ENCODE measurements at places on chromosomes 4 and X.

DNA sequence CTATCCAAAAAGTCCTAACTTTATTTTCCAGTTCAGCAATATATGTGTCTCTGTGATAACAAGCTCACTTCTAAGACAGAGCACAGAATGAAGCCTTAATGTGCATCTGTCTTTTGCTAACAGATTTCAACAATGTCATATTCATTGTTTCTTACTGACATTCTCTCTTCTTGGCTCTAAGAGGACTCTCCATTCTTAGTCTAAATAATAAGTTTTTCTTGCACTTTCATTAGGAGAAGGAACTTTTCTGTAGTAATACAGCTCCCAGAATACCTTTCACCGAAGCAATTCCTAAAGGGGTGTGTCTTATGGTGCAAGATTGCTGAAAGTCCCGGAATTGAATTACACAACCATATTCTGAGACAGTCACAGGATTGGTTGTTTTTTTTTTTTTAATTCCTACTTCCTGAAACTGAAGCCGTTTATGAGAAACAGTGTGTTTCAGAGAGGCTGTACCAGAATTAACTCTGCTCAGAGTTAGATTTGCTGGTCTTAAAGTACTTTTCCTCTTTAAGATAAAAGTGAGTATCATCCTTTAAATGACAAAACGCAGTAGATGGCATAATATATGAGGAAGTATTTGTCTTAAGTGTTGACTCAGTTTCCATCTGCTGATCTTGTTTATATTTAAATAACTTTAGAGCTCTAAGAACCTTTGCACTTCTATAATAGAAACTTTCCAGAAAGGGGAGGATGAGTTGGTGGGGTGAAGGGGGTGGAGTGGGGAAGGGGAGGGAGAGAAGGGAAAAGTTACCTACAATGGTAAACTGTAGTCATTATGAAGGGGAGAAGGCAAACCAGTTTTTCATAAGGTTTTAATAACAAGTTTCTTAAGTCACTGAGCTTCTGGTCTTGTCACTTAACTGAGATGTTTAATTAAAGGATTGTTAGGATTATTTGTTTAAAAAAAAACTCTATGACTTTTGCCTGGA is at the start of gene ALPK1:
TSS of gene ALPK1 (plus strand) at position 421 of the 932 bp plus-strand sequence.
- peak; percentile 88 for DNase-seq

DNA sequence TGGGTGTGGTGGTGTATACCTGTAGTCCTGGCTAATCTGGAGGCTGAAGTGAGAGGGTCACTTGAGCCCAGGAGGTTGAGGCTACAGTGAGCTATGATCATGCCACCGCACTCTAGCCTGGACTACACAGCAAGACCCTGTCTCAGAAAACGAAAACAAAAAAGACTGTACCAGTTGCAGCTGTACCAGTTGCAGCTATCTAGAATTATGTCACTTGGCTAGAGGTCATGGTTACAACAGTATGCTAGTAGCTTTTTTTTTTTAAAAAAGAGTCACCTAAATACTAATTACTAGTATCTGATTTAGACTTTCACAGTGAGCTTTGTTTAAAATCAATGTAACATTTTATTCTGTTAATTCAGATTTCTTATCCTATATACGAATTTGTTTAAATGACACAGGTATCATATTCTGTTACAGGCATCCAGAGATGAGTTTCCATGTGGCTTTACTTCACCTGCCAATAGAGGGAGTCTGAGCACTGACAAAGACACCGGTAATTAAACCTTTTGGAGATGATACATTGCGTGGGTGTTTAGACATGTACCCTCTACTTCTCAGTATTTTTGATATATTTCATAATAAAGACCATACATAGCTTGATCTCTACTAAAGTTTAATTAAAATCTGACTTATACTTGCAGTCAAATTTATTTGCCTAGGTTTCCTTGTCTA is 100.2 kb upstream of the IL13RA1 start:
- peak; percentile 0 for DNase-seq

DNA sequence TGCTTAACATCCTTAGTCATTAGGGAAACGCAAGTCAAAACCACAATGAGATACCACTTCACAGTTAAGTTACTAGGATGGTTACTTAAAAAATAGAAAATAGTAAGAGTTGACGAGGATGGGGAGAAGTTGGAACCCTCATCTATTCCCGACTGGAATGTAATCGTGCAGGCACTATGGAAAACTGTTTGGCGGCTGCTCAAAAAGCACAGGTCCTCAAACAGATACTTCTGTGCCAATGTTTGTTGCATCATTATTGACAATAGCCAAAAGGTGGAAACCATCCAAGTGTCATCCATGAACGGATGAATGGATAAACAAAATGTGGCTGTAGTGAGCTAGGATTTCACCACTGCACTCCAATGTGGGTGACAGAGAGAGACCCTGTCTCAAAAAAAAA is 11.7 kb downstream of the CTAG1B start:
- no peak for DNase-seq

DNA sequence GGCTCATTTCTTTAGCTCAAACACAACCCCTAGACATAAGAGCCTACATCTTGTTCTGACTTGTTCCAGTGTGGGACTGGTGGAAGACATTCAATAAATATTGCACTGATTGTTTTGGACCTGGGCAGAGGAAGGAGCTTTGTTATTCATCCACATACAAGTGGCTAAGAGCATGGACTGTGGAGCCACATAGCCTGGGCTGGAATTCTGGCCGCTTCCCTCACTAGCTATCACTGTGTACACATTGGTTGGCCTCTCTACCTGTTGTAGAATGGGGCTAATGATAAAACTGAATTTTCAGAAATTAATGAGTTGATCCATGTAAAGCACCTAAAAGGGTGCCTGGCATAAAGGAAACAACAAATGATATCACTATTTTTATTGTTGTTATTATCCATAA is 80.0 kb downstream of the ZNF674 start:
- no peak for DNase-seq

- no peak for DNase-seq
Measured at GRCh38 chr4:20359692-20360091, 108.0 kb downstream of the SLIT2 start.

- no peak for DNase-seq
Measured at GRCh38 chr4:155489271-155489670, 112.5 kb upstream of the MAP9 start.

GRCh38 chr4:101123231-101123630 is 224.1 kb downstream of the PPP3CA start:
- DNase-seq: no peak

DNA sequence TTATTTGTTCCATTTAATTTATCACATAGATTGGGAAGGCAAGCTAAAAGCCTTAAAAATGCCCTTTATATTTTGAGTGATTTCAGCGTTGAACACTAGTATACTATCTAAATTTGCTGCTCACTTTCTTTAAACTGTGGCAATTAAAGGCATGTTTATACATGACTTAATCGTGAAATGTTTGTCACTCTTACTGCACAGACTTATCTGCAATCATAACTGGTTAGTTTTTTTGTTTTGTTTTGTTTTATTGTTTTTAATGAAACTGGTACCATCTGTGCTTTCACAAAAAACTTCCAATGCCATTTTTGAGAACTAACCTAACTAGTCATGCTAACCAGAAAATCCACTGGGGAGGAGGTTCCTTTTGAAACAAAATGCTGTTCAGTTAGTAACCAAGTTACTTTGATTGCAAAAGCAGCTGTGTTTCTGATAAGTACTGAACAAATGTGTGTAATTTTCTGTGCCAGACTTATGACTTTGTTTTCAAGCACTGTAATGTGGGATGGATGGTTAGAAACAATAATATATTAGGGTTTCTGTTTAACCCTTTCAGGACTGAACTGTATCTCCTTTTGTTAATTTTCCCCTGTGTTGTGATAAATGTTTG is 56.1 kb downstream of the CCKAR start:
- no peak for DNase-seq

DNA sequence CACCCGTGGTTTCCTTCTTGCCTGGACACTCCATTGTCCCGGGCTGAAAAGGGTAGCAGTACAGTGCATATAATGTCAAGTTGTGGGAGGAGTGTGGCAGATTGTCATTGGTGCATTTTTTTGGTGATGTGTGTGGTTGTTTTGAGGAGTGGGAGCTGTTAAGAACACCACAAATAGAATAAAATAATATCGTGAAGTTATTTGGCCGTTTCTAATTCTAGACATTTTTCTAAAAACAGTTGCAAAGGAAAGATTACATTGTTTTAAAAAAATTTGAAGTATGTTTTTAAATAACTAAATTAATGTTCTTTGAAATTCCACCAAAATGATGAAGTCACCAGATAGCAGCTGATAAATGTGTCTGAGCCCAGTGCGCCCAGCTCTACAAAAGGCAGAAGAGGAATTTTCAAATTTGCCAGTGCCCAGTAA is 1.3 kb downstream of the PKD2 start:
- DNase-seq: no peak

DNA sequence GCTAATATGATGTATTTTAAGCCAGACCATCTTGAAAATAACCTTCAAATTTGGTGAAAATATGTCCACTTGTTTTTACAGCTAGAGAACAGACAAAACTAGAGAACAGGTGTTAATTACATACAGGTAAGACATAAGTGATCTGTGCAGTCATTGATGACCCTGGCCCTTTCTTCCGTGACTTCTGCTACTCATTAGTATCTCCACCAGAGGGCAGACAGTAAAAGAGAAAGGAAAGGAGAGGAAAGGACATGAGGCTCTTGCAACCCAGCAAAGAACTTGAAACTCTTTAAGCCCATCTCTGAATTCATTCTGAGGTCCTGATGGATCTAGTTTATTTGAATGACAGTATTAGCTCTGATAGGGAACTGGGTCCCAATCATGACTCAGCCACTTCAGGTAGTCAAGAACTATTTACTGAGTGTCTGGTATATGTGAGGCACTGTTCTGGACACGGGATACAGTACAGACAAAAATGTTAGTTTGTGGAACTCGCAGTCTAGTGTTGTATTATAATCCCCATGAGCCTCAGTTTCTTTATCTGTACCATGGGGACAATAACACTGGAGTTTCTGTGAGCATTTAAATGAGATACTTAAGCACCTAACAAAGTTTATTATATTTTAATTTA is 121.0 kb upstream of the TEX13D start:
- DNase-seq: peak; percentile 21

GRCh38 chr4:38764277-38764676 is 18.5 kb downstream of the TLR10 start:
- no peak for DNase-seq

DNA sequence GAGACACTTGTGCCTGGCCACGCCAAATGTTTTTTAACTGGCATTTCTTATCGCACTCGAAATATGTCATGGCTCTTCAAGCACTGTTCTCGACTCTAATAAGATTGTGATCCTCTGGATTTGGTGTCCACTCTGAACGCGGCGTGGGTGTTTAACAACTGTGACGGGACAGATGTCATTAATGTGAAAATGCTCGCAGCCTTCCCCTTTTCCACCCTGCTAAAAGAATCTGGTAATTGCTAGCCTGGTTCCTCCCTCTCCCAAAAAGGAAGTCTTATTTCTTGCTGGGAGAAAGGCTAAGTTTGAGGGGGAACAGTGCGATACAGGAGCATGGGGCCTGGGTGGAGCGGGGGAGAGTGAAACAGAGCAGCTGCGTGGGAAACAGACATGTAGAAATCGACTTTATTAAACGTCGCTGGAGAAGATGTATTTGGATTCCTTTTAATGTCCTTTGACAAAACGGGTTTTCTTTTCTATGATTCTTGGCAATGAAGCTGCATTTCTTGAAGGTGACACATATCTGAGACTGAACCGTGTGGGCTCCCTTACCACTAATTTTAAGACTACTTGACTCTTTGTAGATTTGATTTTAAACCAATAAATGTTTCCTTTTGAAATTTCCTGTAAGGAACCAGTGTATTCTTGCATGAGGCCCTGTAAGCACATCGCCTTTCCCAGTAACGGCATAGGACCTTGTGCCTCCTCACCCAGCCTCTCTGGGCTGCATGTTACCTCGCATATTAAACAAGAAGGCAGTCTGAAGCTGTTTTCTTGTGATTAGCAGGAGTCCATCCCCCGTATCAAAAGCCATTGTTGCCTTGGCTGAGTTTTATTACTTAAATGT is 17.8 kb downstream of the TBC1D1 start:
- peak; percentile 9 for DNase-seq

DNA sequence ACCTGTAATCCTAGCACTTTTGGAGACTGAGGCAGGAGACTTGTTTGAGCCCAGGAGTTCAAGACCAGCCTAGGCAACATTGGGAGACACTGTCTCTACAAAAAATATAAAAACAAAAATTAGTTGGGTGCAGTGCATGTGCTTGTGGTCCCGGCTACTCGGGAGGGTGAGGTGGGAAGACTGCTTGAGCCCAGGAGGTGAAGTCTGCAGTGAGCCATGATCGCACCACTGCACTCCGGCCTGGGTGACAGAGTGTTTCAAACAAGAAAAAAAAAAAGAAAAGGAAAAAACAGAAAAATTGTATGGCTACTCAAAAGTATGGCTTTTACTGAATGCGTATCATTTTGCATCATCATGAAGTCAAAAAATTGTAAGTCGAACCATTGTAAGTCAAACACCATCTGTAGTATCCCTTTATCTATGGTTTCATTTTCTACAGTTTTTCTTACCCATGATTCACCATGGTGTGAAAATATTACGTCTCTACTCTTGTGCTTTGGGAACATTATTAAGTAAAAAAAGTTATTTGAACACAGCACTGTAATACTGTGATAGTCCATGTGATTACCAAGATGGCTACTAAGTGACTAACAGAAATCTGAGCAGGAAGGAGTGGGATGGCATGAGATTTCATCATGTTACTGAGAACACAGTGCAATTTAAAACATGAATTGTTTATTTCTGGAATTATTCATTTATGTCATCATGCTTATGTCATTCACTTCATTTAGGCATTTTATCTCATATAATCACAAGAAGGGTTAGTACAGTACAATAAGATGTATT is 26.5 kb upstream of the MANBA start:
- no peak for DNase-seq

GRCh38 chr4:5030221-5030620 is 11.0 kb upstream of the CYTL1 start:
- DNase-seq: no peak

GRCh38 chrX:115449742-115450141 is 111.2 kb upstream of the PLS3 start:
- no peak for DNase-seq

GRCh38 chrX:44828008-44828605 is 15.7 kb upstream of the DUSP21 start:
- DNase-seq: peak; percentile 42

DNA sequence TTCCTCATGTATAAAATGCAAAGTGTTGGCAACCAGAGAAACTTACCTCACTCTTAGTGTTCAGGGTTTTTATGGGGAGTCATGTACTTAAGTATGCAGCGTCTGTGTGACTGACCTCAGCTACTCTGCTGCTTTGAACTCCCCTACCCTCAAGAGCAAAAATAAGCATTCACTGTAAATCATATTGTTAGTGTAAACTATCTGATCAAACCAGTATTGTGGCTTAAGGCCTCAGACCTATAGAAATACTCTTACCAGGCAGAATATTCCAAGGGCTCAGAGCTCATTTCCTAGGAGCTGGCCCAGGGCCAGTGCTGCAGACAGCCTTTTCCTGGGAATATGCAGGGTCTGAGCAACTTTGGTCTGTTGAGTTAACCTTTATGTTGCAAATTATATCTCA is 453.1 kb downstream of the CCSER1 start:
- no peak for DNase-seq

- no peak for DNase-seq
Measured at GRCh38 chr4:168981942-168982341, 28.1 kb downstream of the CBR4 start.

GRCh38 chr4:181147416-181147951 is 1095.7 kb upstream of the TENM3 start:
- no peak for DNase-seq

- DNase-seq: no peak
Measured at GRCh38 chr4:137065311-137065710, 467.0 kb downstream of the PCDH18 start.
